ENCODE measurements at places on chromosomes 7 and 10.

GRCh38 chr10:48990226-48990625 is 50.6 kb upstream of the LRRC18 start:
- no peak for DNase-seq

- DNase-seq: no peak
Measured at GRCh38 chr7:37149051-37149772, 299.5 kb downstream of the ELMO1 start.

GRCh38 chr10:128517167-128517566 is 390.9 kb upstream of the MKI67 start:
- no peak for DNase-seq

DNA sequence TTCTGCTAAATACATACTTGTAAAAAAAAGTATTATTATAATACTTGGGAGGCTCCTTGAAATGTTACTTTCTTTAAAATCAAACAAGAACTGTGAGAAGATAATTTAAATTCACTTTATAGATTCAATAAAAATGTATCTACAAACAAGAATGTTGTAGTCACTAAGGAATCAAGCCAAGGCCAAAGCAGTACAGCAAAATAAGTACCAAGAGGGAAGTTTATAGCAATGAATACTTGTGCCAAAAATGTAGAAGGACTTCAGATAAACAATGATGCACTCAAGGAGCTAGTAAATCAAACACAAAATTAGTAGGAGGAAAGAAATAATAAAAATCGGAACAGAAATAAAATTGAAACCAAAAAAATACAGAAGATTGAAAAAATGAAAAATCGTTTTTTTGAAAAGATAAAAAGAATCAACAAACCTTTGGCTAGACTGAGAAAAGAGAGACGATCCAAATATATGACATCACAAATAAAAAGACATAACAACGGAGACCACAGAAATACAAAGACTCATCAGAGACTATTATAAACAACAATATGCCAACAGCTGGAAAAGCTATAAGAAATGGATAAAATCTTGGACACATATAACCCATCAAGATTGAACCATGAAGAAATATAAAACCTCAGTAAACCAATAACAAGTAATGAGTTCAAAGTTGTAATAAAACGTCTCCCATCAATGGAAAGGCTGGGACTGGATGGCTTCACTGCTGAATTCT is 286.0 kb upstream of the TMEM229A start:
- no peak for DNase-seq

DNA sequence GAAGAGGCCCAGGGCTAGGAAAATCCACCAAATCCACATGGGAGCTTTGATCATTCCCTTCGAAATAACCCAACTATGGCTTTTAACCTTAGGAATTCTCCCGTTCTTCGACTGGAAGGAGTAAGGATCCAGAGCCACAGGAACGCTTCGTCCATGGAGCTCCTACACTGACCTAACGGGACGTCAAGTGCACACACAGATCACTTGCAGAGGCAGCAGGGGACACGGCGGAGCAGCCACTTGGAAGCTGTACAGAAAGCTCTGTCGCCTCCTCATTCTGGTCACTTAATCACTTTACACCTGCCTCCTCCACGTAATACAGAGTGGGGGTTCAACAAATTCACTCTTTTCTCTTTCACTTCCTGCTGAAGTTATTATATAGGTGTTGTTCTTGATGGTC is 43.9 kb downstream of the RSU1 start:
- DNase-seq: no peak

DNA sequence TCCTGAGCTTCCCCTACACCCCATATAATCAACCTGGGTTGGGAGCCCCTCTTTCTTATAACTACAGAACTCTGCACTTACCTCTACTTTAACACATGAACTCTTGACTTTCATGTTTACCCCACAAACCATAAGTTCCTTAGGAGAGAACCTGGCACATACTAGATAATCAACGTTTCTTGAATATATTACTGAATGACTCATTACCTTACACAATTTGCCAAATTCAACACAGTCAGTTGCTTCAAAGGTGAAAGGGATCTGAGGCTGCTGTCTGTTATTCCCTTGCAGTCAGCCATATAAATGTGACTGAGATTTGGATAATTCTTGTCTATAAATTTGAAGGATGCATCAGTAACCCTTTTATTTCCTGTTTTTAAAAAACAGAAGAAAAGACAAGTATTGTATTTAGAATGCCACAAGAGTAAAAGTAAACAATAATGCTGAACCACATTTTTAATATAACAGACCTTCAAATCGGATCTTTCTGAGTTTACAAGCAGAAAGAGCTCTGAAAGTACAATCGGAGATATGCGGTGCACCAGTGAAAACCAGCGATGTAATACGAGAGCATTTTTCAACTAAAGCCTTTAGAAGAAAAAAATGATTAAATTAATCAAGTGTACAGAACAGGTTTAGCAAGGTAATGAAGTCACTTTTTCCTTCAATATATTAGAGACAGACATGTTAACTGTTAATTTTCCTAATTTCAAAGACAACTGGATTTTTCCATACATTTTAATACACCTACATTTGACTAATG is 29.5 kb upstream of the LRRC17 start:
- DNase-seq: no peak

- DNase-seq: no peak
Measured at GRCh38 chr10:29345910-29346209, 57.0 kb downstream of the LYZL1 start.

- DNase-seq: no peak
Measured at GRCh38 chr10:31742255-31742654, 186.4 kb downstream of the ARHGAP12 start.

DNA sequence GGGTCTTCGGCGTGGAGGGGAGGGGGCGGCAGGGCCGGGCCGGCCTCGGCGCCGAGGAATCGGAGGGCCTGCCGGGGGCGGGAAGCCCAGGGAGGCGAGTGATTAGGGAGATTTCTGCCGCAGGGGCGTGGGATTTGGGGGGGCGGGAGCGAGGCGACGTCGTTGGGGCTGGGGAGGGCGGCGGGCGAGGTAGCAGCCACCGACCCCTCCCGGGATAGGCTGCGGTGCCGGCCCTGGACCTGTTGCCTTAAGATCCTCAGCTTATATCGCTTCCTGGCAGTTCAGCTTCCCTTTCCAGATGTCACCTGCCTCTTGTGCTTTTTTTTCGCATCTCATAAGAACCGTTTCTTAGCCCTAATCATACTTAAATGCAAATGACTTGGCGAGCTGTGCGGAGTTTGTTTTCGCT is 655 bp downstream of the LMTK2 start:
- no peak for DNase-seq

- DNase-seq: no peak
Measured at GRCh38 chr7:20744954-20745446, 41.7 kb downstream of the SP8 start.

DNA sequence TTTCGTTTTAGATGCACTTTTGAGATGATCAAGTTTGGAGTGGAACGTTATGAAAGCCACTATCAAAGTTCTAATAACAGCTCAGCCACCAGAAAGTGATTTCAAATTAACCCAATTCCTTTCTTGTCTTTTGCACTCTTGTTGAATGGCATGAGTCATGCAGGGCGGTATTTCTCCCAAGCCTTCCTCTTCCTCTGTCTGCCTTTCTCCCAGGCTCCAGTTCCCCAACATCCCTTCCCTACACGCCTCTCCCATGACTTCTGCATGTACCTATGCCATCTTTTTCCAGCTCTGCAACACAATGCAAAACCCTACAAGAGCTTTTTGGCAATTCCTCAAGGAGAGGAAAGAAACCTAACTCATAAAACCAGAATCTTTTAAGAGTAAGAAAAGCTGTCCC is 21.8 kb upstream of the NPS start:
- no peak for DNase-seq

DNA sequence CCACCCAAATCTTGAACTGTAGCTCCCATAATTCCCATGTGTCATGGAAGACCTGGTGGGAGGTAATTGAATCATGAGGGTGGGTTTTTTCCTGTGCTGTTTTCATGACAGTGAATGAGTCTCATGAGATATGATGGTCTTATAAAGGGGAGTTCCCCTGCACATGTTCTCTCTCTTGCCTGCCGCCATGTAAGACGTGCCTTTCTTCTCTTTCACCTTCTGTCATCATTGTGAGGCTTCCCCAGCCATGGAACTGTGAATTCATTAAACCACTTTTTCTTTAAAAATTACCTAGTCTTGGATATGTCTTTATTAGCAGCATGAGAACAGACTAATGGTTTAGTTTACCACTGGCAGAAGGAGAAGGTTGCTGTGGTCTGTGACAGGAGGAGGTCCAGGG is 111.5 kb upstream of the RAB18 start:
- DNase-seq: no peak

- no peak for DNase-seq
Measured at GRCh38 chr7:1899196-1899595, 229.1 kb downstream of the ELFN1 start.

DNA sequence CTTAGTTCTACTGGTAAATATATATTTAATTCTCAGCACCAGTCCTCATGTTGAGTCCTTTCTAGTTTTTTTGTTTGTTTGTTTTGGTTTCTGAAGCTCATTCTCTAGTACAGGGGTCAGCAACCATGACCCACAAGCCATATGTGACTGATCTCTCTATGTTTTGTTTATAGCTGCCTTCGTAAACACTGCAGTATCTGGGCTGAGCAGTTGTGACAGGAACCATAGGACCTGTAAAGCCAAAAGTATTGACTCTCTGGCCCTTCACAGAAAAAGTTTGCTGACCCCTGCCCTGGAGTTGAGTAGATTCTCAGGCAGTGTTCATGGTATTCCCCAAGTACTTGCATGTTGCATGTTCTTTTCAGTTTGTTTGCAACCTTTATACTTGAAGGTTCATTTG is 20.8 kb downstream of the NET1 start:
- no peak for DNase-seq

GRCh38 chr10:112792487-112793201 is 157.4 kb upstream of the TCF7L2 start:
- DNase-seq: no peak
